ENCODE measurements at places on chromosomes 7 and 10.

- DNase-seq, result no peak
These were observed 14.6 kb upstream of the INSYN2A start for GRCh38 chr10:127210936-127211466.

GRCh38 chr10:132294561-132295318 lies 13.0 kb downstream of the STK32C start:
- DNase-seq, result peak; percentile 67

DNA sequence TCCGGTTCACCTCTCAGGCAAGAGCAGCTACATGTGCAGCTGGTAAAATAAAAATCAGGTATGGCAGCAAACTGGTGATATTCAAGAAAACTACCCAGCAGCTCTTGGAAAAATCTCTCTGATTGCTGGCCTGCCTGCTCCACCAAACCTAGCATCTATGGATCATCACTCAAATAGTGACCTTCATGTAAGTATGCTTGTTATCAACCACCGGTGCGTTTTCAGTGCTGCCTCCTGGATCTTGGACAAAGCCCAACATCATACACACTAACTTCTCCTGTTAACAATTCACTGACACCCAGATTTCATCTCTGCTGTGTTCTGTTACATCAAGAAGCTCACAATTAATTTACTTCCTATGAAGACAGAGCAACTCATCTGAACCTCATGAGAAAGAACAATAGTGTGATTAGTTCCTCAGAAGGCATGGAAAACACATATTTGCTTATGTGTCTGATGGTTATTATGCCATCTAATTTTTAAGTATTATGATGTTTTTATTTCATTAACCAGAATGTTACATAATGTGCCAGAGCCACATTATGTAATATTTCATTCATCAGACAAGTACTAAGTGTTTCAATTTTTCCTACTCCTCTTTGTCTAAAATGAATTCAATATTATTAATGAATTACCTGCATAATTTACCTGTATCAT lies 8.8 kb downstream of the CDK6 start:
- no peak for DNase-seq

- no peak for DNase-seq
These were observed 160.6 kb upstream of the EEPD1 start for GRCh38 chr7:35992436-35992835.

GRCh38 chr10:52955337-52955736 lies 182.8 kb upstream of the MBL2 start:
- DNase-seq, result no peak

DNA sequence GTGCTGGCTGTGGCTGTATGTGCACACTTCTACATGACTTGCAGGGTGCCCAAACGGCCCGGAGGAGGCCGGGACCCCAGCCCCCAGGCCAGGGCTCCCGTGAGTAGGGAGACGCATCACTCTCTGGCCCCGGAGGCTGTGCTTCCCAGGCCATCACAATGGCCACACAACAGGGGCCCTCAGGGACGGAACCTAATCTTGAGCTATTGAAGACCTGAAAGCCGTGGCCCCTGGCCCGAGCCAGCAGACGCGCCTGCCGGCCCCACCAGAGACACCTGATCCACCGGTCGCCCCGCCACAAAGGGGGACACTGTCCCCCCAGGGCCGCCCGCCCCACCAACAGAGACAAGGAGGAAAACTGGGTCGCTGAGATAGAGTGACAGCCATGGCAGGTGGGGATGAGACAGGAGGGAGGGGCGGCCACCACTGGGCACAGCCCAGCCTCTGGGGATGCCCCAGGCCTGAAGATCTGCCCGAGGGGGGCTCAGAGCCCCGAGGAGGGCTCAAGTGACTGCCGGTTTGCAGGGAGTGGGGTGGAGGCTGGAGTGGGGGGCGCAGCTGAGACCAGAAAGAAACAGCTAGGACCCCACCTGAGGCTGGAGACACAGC lies 10.2 kb upstream of the LFNG start:
- DNase-seq, result no peak

DNA sequence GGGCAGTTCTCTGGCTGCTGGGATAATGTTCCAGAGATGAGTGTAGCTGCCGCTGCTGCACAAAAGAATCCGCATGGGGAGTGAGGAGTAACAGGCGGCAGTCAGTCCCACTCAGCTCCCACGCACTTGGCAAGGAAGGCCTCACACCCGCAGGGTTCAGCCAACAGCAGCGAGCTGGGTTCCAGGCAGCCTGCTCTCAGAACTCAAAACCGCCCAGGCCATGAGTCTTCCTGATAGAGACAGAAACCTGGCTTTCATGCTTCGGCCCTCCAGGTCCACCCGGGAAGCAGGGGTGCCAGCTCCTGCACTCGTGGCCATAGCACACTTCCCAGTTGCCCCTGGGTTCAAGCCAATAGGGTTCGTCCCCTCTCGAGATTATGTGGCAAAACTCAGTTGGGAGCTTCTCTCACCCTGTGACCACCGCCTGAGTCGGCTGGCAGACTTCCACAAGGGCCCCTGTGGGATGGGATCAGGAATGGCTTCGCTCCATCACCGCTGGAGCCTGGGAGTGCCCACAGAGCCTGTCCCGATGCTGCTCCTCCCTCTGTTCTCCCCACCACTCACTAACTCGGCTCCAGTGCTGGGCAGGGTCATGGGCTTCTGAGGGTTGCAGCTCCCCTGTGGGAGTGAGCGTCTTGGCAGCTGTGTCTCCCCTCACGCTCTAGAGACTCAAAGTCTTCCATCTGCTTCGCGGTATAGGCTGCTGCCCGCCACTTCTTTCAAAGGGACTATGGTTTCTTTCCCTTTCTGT lies 20.6 kb downstream of the CLRN3 start:
- no peak for DNase-seq

DNA sequence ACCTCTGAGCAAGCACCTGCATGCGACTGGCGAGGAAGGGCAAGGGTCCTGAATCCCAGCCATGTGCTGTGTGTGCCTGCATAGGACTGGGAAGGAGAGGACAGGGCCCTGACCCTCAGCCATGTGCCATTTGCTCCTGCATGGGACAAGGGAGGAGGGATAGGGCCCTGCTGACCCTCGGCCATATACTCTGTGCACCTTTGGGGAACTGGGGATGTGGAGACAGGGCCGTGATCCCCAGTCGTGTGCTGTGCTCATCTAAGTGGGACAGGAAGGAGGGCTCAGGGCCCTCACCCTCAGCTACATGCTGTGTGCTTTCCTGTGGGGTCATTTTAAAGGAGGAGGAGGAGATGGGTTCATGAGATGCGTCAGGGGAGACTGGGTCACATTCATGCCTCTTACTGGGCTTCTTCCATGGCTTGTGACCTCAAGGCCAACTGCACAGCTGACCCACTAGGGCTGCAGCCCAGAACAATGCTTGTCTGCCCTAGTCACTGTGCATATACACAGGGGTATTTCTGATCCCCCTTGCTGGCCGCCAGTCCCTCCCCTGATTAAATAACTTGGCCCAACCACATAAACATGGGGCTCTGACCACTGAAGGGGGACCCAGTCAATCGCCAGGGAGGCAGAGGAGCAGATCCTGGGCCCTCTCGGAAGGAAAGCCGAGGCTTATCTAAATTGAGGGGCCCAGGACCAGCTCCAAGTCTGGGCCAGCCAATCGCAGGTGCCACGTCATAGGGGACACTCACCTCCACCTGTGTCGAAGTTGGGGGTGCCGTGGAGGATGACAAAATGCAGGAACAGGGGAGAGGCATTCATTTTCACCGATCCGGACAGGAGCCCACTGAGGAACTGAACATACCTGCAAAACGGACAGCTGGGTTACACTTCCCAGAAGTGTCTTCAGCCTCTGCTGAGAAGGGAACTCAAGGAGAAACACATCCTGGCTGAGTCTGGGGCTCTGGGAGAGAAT lies 167.3 kb downstream of the TNS3 start:
- DNase-seq, result peak; percentile 57

- DNase-seq, result no peak
These were observed 27.1 kb upstream of the SOSTDC1 start for GRCh38 chr7:16492513-16493062.

GRCh38 chr7:25329815-25330214 lies 101.5 kb upstream of the NPVF start:
- no peak for DNase-seq

DNA sequence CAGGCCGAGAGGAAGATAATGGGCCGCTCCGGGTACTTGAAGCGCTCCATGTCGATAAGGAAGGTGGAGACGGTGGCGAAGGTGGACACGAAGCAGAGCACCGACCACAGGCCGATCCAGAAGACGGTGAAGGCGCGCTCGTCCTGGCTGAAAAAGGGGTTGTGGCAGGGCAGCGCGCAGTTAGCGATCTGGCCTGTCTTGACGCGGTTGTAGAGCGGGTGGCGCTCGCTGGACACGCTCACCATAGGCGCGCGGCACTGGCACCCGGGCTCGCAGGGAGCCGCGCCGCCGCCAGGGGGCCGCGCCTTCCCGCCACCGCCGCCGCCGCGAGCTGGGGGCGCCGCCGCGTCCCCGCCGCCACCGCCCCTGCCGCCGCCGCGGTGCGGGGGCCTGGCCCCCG lies 1.6 kb downstream of the FZD8 start:
- peak; percentile 71 for DNase-seq

- DNase-seq, result no peak
These were observed 173.4 kb downstream of the RNF216 start for GRCh38 chr7:5607951-5608656.

- DNase-seq, result no peak
These were observed 38.2 kb upstream of the BET1 start for GRCh38 chr7:94042381-94042780.

DNA sequence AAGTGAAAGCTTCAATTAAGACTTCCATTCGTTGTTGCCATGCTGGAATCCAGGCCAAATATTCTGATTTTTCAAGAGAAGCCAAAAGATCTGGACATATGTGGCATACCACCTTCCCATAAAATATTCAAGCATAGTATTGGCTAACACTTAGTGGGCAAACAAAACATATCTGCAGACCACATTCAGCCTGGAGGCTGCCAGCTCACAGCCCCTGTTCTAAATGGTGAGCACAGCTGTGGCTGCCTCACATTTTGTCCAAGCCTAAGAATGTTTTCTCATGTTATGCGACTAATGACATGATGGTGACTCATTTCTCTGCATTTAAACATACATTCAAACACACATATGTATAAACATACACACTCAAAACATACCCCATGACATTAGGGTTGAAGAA lies 10.6 kb upstream of the CALU start:
- DNase-seq, result no peak

DNA sequence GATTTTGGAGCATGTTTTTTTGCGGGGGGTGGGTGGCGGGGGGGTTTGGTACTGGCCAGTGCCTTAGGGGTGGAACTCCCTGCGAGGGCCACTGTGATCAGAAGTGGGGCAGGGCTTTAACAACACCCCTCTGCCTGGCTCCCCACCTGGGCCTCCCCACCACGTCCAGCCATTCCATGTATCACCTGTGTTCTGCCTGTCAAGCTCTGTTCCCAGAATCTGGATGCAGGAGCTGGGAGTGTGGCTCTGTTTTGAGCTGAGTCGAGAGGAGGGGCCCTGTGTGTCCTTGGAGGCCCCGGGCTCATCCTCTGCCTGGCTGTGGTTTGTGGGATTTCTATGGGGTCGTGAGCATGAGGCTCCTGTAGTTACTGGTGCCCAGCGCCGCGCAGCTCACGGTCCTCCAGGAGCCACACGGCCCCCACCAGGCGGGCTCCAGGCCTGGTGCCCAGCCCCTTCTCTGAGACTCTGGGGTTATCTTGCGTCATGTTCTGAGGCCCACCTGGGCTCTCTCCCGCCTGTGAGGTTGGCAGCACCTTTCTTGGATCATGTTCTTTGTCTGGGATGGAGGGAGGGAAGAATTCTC lies 29.6 kb downstream of the PFKFB3 start:
- no peak for DNase-seq

DNA sequence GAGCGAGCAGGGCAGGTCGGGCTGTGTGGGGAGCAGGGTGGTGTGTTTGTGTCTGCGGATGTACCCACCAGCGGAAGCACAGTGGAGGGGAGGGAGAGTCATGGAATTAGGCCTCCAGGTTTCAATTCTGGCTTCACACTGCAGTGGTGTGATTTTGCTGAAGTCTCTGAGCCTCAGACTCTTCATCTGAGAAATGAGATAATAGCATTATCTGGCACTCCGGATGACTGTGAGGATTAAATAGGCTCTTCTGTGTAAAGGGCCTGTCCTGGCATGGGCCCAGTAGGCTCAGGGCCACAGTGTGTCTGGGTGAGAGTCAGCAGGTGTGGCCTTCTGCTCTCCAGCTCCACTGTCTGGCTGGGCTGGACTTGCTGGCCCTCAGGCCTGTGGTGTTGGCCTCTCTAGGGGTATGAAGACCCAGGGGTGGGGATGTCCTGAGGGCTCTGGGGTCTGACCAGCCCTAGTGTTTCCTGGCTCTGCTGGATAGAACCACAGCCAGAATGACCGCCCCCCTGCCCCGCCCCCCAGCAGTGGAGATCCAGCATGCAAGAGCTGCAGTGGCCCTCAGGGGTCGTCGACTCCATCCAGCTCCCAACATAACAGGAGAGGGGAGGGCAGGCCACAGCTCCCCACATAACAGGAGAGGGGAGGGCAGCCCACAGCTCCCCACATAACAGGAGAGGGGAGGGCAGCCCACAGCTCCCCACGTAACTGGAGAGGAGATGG lies 178.6 kb downstream of the RPS24 start:
- no peak for DNase-seq

- DNase-seq, result no peak
These were observed 18.4 kb upstream of the SORCS3 start for GRCh38 chr10:104622598-104623209.
